Fibroblast of mammary gland (primary cell): ENCODE measurements at places on chromosomes 5 and 9.

GRCh38 chr9:136400038-136400834 lies at the start of gene SNAPC4:
TSS of gene SNAPC4 (minus strand) at chr9:136400170. CDS start at chr9:136398428, 1,742 bp downstream.
- DNase-seq = peak; percentile 74

- no peak for DNase-seq
These were observed 416.4 kb downstream of the EFNA5 start for GRCh38 chr5:107254214-107254901.

DNA sequence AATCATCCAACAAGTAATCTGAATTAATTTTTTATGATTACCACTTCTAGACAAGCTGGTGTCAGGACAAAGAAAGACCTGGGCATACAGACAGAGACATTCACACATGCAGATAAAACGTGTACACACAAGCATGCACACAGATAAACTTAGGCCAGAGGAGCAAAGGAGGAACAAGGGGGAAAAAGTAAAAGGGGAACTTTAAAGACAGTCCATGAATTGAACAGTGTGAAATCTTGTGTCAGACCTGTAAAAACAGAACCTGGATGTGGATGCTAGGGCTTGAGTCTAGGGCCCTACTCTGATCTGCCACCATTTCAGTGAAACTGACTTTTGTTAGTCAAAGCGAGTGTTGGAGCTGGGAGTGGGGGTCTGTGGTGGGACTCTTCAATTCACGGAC lies 11.2 kb upstream of the ZSWIM6 start:
- DNase-seq = no peak

DNA sequence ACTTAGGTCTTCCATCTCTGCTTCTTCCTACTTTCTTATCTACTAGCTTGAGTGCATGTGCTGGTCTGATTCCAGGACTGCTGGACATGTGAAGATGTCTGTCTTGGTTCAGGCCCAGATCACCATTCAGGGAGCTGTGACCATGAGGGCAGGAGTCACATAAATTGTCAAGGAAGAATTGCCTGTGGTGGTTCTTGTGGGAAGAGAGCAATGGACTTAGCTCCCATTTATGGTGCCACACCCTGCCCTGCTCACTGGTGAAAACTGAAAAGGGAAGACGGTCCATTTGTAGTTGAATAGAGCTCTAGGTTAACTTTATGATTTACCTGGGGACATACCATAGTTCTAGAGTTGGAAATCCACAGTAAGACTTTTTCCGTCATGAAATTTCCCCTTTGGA lies 244.3 kb upstream of the ZNF608 start:
- no peak for DNase-seq

GRCh38 chr5:61319388-61320146 lies 12.5 kb upstream of the ZSWIM6 start:
- DNase-seq = no peak

- peak; percentile 8 for DNase-seq
These were observed 411.9 kb upstream of the ARRDC3 start for GRCh38 chr5:91794856-91795548.

DNA sequence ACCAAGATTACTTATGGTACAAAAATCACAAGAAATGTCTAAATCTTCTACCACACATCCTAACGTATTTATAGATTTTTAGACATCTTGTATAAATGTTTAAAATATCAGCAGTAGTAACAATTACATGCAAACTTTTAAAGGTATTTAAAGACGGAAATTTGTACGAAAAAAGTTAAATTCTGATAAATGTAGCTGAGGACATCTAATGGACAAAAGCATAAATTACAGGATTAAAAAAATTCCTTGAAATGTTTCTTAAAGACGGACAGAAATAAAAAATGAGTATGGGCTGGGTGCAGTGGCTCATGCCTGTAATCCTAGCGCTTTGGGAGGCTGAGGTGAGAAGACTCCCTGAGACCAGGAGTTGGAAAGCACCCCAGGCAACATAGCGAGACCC lies 15.8 kb downstream of the ERCC8 start:
- peak; percentile 27 for DNase-seq

GRCh38 chr9:91541734-91542133 lies 118.1 kb upstream of the NFIL3 start:
- DNase-seq = no peak

DNA sequence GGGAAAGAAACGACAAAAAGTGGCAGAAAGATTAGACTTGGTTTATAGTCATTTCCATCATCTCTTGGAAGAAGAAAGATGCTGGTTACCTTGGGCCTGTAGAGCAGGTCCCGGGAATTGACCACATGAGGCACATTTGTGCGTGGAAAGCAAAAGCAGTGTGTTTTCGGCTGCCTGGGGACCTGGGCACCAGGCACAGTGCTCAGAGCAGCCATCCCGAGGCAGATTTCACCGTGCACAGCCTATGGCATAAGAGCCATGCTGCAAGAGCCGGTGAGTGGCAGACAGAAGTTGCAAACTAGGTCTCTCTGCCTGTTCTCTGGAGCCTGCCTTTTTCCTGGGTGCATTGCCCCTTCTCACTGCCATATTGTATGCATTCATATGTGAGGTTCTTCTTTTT lies 77.0 kb downstream of the ICE1 start:
- DNase-seq = no peak

- DNase-seq = no peak
These were observed 1.1 kb downstream of the LCN1 start for GRCh38 chr9:135522137-135522877.

GRCh38 chr5:115194676-115195075 lies 25.0 kb upstream of the TRIM36 start:
- peak; percentile 25 for DNase-seq

GRCh38 chr9:112332674-112332976 lies 794 bp downstream of the PTBP3 start:
- DNase-seq = no peak

DNA sequence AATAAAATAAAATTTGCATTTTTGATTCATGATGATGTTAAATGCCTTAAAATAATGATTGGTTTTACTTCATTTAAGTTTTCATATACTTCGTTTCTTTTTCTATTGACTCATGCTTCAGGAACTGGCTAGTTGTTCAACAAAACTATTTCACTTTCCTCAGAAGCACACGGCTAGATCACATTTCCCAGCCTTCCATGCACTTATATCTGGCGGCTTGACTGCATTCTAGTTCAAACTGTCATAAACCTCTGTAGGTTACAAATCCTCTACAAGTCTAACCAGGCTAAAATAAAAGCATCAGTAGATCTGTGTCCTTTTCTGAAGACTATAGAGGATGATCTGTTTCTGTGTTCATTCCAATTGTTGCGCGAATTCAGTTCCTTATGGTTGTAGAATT lies 46.3 kb upstream of the CNTLN start:
- no peak for DNase-seq

- no peak for DNase-seq
These were observed 201.1 kb upstream of the GLRA1 start for GRCh38 chr5:152125661-152126205.

- DNase-seq = peak; percentile 29
These were observed 21.3 kb upstream of the KCNIP1 start for GRCh38 chr5:170482511-170482910.

GRCh38 chr5:141880961-141881801 lies 3.0 kb upstream of the PCDH1 start:
- DNase-seq = no peak

- DNase-seq = no peak
These were observed 90.3 kb downstream of the ANKRD55 start for GRCh38 chr5:56142614-56143372.

GRCh38 chr9:91240596-91241165 lies 121.0 kb downstream of the AUH start:
- DNase-seq = no peak

DNA sequence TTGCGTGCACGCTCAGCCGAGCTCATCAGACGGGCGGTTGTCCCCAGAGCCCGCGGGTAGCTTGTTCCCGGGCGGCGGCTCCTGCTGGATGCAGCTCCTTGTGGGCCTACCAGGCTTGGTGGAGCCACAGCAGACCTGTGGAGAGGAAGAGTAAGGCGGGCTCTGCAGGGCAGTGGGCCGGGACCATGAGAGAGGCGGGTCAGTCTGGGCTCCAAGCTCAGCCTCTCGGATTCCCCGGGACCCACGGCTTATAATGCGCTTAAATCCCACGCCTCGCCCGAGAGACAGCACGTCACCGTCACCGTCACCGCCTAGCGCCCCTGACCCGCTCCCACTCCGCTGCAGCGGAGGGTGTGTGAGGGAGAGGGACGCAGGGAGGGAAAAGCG lies 1.9 kb upstream of the ANKRD18A start:
- DNase-seq = no peak

- no peak for DNase-seq
These were observed 339.7 kb upstream of the CLINT1 start for GRCh38 chr5:158198636-158199035.

DNA sequence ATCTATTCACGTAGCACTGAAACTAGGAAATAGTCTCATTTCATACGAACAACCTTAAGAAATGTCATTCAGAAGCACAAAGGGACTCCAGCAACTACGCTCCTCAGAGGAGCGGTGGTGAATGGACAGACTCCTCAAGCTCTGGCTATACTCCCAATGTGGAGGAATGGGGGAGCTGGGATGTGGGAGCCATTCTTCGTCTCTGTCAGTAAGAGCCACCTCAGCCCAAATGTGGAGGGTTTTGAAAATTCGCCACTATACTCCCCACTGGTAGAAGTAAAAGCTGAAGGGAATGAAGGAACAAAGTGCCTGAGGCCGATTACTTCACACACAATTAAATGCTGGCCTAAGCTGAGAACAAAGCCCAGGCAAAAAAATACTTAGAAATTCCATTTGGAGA lies 96.3 kb downstream of the ADAMTS12 start:
- DNase-seq = no peak

DNA sequence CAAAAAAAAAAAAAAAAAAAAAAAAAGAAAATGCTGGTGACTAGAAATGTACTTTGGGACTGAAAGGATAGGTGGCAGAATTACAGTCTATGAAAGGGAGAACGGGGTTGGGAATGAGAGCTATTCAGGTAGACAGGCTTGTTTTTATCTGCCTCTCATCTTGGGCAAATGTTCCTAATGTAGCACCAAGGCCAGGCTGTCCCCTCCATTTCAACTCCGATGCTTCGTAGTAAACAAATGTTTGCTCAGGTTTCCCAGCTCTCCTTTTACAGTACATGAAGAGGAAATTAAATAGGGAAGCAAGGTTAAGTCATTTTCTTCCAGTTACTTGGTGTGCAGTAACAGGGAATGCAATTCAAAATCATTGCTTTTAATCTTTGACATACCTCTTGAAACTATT lies 4.4 kb upstream of the BASP1 start:
- DNase-seq = no peak

DNA sequence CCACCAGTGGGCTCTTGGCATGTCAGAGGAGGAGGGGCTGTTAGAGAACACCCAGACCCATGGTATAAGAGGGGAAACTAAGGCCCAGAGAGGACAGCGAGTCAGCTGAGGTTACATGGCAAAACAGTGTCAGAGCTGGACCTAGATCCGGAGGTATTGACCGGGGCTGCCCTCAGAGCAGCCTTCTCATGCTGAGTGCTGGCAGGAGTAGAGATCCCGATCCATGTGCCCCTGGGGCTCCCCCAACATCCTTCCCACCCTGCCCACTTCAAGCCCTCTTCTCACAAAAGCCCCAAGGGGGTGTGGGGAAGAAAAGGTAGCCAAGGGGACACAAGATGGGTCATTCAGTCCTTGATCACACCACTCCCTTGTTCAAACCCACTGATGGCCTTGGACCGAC lies 19.9 kb downstream of the CSF1R start:
- DNase-seq = no peak

DNA sequence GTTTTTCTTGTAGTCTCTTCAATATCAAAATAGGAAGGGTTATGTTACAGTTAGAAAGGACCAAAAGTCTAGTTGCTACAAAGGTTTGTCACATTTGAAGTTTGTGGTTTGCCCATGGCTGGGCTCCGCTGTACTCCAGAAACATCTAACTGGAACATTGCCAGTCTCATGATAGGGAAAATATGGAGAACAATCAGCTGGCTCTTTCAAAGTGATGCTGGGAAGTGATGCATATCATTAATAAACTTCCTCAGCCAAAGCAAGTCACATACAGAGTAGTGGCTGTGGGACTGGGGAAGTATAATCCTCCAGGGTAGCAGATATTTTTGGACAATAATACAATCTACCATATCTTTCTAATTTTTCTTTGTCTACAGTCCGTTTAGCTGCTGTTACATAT lies 8.8 kb downstream of the BTF3 start:
- no peak for DNase-seq

GRCh38 chr9:112914524-112914923 lies 23.8 kb upstream of the SLC46A2 start:
- DNase-seq = no peak

- DNase-seq = no peak
These were observed 19.6 kb upstream of the ROPN1L start for GRCh38 chr5:10421896-10422691.

DNA sequence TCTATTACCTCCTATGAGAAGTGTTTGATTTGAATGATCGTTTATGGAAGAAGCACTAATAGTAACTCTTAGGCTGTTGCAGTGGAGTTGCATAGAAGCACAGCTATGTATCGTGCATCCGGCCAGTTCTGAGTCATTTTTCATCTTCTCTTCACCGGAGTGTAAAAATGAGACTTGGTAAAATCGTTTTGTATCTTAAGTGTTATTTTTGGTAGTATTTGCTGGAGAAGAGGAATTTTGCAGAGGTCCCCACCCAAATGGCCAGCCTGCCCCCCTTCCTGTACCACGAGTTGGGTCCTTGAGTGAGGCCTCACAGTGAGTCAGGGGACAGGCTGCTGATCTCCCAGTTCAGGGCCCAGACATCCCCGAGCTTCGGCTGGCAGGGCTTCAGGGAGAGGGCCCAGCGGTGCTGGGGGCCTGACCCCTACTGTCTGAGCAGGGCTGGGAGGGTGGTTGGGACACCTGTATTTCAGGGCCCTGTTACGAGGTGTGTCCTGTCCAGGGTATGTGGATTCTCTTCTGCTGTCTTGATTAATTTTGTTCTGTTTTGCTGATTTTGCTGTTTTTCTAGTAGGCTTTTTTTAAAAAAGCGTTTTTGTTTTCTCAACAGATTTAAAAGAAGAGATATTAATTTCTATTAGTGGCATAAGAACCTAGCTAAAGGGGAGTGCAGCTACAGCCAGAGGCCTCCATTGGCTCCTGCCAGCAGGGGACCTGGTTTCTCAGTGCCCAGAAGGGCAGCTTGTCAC lies 210.8 kb downstream of the TRIO start:
- no peak for DNase-seq

- DNase-seq = no peak
These were observed 16.1 kb downstream of the PCSK5 start for GRCh38 chr9:75906531-75906930.

- DNase-seq = peak; percentile 72
These were observed 44.0 kb upstream of the SVEP1 start for GRCh38 chr9:110623462-110624025.

GRCh38 chr9:124282442-124283227 lies 24.9 kb downstream of the NEK6 start:
- peak; percentile 87 for DNase-seq

DNA sequence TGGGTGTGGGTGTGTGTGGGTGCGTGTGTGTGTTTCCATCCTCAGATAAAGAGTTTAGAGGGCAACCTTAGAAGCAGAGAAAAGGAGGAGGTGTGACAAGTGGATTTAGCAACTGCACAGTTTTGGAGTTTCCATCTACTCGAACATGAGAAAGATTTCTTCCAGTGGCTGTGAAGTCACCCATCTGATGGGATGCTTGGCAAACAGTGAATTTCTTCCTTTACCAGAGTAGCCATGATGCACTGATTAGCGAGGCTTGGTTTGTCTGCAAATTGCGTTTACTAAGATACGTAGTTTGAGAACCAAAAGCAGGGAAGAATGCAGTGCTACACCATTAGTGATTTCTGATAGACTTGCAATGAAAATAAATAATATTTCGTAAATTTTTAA lies 791 bp upstream of the STARD4 start:
- no peak for DNase-seq
